ENCODE measurements at places on chromosomes 12 and 14.

DNA sequence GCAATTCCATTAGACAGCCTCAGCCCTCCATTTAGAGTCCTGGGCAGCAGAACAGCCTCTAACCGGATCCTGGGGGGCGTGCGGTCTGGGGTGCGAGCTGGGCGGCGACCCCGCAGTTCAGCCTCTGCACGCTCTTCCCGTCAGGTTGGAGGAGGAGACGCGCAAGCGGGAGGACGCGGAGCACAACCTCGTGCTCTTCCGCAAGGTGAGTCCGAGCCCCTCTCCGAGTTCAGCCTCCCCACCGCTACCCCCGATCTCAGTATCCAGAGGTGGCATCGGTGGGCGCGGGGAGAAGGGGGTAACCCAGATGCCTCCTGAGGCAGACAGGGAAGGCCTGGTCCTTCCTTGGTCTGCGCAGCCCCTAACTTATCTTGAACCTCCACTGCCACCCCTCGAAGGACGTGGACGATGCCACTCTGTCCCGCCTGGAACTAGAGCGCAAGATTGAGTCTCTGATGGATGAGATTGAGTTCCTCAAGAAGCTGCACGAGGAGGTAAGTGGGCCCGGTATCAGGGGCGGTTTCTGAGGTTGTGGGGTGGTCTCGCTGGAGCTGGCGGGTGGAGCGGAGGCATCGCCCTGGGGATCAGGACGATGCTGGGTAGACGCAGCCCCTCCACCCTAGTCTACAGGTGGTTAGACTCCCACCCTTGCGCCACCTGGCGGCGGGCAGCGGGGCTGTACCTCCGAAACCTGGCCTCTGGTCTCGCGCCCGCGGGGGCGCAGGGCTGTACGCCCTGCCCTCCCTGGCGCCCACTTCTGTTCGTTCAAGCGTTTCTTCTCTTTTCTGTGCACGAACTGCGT is 1.3 kb downstream of the PRPH start:
- DNase-seq, result peak; percentile 89

GRCh38 chr14:69034612-69035262 is 55.6 kb upstream of the ACTN1 start:
- DNase-seq, result no peak

- no peak for DNase-seq
These were observed 153.1 kb upstream of the DCN start for GRCh38 chr12:91335699-91336098.

DNA sequence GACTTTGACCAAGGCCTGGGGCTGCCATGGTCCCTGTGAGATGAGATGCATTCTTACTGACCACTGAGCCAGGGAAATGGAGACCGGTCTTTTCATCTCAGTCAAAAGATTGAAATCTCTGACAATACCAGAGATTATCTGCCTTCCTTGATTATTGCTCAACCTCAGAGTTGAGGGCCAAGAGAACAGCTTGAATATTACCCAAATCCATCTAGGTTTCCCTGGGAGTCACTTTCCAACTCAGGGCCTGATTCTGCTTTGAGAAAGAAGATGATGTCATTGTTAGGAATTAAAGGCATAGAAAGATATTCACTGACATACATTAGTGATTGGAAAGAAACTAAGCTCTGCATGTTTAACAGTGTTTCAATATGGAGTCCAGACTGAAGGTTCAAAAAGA is 515.9 kb upstream of the TBX3 start:
- DNase-seq, result no peak

- no peak for DNase-seq
These were observed 256.6 kb upstream of the PPFIA2 start for GRCh38 chr12:82015623-82016347.

DNA sequence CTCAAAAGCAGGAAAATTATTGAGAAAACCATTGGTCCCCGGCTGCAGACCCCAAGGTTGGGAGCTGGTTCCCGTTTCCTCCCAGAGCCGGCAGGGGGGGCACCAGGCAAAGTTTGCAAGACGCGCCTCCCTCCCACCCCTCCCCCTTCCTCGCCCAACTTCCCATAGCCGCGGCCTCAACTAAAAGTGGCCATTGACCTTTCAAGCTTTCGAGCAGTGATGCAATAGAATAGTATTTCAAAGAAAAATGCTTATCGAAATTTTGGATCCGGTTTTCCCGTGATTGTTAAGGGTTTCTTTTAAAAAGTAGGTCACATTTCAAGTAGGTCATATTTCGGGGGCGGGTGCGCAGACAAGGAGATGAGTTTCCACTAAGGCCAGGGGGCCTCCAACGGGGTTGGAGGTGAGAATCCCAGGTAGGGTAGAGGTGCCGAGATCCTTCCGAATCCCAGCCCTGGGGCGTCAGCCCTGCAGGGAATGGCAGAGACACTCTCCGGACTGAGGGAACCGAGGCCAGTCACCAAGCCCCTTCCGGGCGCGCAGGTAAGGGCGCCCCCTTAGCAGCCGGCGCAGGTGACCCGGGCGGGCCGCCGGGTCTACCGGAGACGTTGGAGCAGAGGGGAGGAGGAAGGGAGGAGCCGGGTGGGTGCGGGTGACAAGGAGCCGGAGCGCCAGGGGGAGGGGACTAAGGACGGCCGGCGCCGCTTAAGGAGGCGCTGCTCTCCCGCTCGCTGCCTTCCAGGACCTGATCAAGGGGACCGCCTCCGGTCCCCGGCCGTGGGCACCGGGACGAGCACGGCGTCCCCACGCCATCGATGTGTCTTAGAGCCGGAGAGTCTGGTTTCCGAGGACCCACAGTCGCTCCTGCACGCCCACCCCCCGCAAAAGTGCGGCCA is 2.6 kb upstream of the SOCS2 start:
- peak; percentile 69 for DNase-seq

- no peak for DNase-seq
These were observed 18.3 kb downstream of the SLC25A47 start for GRCh38 chr14:100341301-100342031.

- DNase-seq, result no peak
These were observed 168.8 kb upstream of the BCL2L14 start for GRCh38 chr12:11901701-11902524.

DNA sequence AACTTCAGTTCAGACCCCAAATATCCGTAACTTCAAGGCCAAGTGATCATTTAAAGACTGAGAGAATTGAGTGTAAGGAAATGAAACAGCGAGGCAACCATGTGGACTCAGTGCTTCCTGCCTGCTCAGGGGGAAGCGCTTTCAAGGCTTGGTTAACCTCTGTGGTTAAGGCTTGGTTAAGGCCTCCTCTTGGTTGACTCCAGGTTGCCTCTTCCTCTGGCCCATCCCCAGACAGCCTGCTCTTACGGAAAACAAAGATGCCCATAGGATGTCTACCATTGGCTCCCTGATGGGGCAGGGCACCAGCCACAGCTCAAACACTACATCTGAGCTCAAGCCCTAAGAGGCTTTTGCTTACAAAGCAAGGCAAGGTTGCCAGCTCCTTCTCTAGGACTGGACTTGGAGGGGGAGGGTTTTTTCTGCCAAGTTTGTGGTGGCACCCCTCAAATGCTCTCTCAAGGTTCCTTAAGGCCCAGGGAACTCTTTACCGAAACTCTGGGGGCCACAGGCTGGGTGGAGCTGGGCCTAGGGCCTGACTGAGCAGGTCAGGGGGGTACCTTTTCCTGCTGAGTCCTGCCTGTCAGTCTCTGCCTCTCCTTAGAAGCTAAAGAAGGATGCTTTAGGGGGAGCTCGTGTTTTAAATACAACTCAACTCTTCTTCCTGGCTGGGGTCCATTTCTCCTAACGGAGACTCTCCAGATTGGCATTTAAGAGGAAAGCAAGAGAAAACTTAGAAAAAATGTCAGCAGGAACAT is 13.7 kb downstream of the COL2A1 start:
- DNase-seq, result peak; percentile 57

- no peak for DNase-seq
These were observed 38.1 kb upstream of the CDK17 start for GRCh38 chr12:96438330-96438729.

DNA sequence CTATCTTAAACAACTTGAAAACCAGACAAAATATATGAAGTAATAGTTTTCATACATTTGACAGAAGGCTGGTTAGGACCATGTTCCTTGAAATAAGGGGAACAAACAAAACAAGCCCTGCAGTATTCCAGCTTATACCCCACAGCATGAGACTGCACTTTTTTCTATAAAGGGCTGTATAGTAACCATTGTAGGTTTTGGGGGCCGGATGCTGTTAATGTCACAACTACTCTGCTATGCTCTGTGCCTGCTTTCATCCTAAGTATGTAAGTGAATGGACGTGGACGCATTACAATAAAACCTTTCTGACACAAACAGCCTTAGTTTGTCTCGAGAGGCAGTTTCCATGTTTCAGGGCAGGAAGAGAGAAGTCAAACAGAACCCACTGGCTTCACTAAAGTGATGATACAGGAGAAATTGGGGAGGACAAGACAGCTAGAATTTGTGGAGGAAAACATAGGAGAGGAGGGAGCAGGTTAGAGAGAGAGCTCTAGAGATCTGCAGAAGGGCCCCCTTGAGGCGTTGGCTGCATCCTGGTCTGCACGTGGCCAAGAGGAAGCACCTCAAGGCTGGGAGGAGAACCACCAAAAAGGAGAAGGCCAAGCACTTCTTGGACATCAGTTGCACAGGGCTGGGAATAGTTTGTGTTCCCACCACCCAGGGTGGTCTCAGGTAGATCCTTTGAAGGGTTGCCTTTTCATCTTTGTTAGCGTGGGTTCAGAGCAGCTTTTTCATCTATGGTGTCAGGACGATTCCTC is 63.7 kb downstream of the TRAF3 start:
- DNase-seq, result no peak

- no peak for DNase-seq
These were observed 104.9 kb upstream of the FKBP4 start for GRCh38 chr12:2689879-2690278.

DNA sequence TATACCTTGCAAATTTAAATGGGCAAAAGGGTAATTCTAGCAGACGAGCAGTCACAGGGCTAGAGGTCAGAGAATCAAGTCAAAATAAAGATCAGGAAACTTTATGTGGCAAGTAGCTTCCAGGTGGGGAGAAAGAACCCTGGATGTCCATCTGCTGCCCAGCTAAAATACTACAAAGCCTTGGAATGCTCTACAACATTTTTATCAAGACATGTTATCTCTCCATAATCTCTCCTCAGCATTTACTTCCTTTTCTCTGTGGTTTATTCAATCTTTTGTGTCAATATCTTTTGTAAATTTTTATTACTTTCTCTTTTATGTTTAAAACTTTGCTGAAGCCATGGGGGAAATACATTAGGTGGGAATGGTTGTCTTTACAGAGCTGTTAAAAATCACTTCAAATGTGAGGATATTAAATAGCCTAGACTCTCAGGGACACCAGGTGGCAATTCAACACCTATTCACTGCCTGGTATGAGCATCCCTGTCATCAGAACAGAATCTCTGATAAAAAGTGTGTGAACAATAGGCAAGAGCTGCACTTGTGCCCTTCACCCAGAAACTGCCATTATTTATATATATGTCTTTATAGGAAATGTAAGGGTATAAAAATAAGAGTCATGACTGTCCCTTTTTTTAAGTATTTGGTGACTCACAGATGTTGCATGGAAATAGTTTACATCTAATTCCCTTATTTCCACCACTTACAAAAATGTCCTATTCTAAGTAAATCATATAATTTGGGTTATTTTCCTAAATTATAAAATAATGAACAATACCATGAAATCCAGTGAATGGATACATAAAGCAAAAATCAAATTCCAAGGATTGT is 152.9 kb downstream of the EPS8 start:
- DNase-seq, result no peak

DNA sequence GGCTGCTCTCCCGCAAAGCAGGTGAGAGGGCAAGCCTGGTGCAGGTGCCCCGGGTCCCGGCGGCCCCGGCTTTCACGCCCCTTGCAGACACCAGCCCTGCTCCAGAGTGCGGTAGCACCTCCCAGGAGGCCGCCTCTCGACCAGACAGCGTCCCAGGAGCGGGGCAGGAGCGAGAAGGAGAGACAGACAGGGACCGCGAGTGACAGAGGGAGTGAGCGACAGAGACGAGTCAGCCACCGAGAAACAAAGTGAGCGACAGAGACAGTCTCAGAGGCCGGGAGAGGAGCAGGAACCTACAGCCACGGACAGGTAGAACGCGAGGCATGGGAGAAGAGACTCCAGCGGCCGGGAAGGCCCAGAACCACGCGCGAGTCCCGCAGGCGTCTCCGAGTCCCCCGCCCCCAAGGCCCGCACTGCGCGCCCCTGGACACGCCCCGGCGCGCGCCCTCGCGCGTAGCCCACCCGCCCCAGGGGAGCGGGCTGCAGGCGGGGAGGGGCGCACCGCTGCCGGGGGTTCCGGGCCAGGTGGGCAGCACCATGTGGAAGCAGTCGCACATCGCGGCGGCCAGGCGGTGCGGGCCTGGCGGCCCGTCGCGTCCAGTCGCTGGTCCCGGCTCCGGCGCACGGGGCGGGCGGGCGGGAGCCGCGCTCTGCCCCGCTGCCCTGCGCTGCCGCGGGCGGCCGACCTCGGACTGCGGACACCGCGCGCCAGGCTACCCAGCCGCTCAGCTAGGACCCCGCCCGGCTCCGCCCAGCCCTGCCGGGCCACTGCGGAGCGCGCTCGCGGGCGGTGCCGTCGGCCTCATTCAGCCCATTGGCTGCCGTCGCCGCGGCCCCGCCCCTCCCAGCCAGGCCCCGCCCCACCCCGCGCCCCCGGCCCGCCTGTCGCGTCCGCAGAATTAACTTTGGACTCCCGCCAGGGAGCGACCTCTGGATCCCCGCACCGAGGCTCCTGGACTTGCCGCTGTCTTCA is at the start of gene AHNAK2:
AHNAK2 (minus strand) TSS at position 694 of the 973 bp plus-strand sequence; CDS start at position 557, 137 bp downstream.
- DNase-seq, result no peak

DNA sequence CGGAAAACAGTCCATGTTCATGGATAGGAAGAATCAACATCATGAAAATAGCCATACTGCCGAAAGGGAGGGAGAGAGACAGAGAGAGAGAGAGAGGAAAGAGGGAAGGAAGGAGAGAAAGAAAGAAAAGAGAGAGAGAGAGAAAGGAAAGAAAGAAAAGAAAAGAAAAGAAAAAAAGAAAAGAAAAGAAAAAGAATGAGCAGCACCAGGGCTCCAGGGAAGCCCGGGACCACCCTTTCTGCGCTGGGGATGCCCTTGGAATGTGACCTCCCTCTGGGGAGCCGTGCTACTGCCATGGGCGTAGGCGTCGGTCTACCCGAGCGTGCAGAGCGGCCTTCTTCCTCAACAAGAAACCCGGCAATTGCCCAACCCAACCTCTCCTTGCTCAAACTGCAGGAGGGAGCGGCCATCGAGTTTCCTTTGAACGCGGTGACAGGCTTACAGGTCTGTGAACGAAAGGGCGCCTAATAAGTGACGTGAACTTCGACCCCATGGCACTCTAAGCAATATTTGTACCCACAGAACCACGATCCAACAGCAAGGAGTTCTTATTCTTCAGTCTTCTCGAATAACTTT is 16.9 kb downstream of the OR6S1 start:
- DNase-seq, result no peak

GRCh38 chr12:129530984-129531383 is 372.8 kb downstream of the TMEM132D start:
- no peak for DNase-seq

Measured in GM12892 (cell line).